ENCODE measurements at places on chromosomes 2 and 18.

- no peak for DNase-seq
Measured at GRCh38 chr18:36316246-36316645, 18.7 kb downstream of the FHOD3 start.

DNA sequence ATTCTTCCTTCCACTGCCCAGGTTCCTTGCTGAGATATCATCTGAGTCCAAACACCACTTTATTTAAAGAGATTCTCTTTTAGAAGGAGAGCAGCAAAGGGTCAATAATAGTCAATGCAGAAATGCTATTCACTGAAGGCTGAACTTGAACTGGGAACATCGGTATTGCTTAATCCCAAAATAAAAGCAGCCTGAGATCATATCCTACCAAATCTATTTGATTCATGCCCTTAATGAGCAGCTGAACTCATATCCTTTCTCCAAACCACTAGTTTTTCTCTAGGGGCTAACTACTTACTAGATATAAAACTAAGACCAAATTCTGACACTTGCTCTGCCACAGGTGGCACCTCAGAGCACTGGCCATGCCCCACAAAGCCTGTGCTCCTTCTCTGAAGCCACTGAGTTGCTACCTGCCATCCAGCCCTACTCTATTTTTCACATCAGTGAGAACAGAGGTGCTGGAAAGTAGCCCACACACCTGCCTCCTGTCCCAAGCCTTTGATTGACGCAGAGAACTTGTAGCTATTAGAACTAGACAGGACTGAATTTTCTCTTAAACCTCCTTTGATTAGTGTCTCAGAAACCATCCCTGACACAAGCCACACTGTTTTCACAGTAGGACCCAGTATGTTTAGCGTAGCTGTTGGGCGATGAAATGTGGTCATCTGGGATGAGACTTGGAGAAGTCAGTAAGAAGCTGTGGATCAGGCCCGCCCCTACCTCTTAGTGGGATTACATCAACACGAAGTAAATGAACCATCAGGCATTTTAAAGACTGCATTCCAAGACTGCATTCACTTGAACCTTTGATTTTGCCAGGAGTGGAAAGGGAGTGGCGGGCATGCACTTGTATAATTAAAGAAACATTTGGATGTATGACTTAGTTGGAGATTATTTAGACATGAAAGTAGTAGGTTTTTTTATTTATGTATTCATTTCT, 124.3 kb downstream of the RBMS1 start:
- DNase-seq: no peak

DNA sequence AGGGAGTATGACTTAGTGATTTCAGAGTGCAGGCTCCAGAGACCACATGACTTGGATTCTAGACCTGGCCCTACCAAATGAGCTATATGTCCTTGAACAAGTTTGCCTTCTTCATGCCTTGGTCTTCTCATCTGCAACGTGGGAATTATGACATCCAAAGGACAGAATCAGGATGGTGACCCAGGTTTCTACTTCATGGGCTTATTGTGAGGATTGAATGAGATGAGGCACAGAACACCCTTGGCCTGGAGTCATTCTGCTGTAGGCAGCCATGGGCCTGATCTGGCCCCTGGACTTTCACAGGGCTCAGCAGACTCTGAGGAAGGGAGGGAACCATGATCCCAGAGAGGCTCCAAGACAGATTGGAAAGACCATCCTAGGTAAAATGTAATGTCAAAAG, 85.6 kb upstream of the HAAO start:
- DNase-seq: no peak

DNA sequence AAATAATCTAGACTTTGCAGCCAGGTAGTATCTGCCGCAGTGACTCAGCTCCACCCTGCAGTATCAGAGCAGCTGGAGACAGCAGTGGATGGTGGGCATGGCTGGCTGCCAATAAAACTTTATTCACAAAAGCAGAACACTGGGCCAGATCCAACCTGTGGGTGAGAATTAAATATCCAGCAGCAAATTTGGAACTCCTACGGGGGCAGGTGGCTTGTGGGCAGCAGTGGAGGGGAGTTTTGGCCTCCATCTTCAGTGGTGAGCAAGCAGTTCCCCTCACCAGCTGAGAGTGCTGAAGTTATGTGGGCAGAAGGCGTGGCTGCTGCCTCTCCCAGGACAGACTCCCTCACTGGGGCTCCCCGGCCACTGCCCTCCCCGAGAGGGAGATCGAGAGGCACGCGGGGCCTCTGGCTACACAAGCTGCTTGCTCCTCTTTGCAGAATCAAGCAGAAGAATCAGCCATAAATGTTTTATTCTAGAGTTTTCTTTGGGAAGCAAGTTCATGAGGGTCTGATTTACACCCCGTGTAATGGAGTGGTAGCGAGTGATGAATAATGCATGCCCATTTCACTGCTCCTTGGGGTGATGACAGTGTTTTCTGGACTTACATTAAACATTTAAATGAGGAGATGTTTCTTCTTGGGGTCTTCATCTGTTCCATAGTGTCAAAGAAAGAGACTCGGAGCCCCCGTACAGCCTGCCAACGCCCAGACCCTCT, 204.3 kb downstream of the SEPTIN10 start:
- DNase-seq: no peak

- no peak for DNase-seq
Measured at GRCh38 chr2:198356157-198356556, 551.8 kb downstream of the PLCL1 start.

GRCh38 chr2:138207074-138207930, 243.0 kb downstream of the HNMT start:
- DNase-seq: no peak

GRCh38 chr2:128781166-128781565, 462.5 kb upstream of the HS6ST1 start:
- no peak for DNase-seq

GRCh38 chr2:96787411-96787810, 26.7 kb downstream of the CNNM4 start:
- DNase-seq: no peak

GRCh38 chr2:29050591-29050990, 23.7 kb downstream of the PCARE start:
- no peak for DNase-seq

DNA sequence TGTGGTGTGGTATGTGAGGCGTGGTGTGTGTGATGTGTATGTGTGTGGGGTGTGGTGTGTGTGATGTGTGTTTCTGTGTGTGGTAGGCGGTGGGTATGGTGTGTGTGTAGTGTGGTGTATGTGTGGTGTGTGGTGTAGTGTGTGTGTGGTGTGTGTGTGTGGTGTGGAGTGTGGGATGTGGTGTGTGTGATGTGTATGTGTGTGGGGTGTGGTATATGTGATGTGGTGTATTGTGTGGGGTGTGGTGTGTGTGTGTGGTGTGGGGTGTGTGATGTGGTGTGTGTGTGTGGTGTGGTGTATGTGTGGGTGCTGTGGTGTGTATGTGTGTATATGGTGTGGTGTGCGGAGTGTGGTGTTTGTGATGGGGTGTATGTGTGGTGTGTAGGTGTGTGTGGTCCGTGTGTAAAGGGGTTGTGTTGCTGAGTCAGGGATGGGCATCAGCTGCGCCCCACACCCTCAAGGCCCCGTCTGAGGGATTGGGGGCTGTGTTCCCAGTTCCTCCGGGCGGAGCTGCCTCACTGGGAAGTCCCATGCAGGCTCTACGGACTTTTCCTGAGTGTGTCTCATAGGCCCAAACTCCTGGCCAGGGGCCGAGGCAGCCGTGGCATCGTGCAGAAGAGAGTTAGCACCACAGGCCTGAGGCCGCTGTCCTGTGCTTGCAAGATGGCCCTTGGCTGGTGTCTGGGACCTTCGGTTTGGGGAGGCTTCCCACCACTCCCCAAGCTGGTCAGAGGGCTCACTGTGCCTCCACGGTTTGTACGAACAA, 18.2 kb upstream of the ARL4C start:
- no peak for DNase-seq

DNA sequence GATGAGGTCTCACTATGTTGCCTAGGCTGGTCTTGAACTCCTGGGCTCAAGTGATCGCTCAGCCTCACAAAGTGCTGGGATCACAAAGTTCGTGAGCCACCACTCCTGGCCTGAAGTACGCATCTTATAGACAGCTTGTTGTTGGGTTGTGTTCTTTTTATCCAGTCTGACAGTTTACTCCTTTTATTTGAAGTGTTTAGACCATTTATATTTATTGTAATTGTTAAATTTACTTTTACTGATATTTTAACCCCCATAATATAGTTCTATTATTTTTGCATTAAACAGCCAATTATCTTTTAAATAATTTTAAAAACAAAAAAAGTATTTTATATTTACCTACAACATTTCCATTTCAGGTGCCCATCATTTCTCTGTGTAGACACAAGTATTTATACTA, 303.0 kb upstream of the HDAC4 start:
- no peak for DNase-seq

DNA sequence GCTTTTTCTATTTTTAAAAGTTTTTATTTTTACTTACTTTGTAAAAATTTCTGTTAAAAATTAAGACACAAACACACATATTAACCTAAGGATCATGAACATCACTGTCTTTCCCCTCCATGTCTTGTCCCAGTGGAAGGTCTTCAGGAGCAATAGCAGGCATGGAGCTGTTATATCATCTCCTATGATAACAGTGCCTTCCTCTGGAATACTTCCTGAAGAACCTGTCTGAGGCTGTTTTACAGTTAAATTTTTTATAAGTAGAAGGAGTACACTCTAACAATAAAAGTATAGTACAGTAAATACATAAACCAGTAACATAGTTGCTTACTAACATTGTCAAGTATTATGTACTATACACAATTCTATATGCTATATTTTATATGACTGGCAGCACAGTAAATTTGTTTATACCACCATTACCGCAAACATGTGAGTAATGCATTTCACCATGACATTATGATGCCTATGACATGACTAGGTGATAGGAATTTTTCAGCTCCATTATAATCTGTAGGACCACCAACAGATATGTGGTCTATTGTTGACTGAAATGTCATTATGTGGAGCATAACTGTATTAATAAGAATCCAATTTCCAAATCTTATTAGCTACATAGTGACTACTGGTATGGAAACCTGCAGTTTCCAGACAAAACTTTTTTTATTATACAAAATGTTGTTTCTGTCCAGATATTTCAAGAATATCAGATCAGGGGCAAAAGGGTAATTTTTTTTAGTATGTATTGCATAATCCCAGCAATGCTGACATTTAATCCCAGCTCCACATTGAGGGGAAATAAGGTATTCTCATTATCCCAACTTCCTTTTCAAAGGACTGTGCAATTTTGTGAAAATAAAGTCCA, 337.2 kb upstream of the SLC39A10 start:
- DNase-seq: no peak

- DNase-seq: no peak
Measured at GRCh38 chr2:7338961-7339360, 421.7 kb downstream of the RNF144A start.

DNA sequence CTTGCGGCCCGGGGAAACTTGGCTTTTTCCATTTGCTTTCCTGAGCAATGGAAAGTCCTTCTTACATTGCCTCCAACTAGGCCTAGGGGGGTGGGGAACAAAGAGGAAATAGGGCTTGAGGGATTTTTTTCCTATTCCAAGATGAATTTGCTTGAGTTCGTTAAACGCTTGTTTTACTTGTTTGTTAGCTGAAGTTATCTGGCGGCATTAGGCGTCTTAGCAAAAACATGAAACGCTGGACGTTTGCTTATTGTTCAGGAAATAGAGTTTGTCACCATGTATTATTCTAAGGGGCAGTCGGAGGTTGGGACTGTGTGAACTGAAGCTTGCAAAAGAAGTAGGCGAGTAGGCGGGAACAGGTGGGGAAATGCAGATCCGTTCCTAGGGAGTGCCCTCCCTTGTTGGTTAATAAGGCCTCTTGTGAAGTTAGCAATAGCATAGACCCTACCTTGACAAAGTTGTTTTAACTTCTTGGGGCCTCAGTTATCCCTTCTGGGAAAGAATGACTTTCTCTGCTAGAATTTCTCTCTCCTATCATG, 1.9 kb downstream of the CABLES1 start:
- no peak for DNase-seq

- DNase-seq: no peak
Measured at GRCh38 chr2:99653433-99653832, 163.6 kb upstream of the REV1 start.

DNA sequence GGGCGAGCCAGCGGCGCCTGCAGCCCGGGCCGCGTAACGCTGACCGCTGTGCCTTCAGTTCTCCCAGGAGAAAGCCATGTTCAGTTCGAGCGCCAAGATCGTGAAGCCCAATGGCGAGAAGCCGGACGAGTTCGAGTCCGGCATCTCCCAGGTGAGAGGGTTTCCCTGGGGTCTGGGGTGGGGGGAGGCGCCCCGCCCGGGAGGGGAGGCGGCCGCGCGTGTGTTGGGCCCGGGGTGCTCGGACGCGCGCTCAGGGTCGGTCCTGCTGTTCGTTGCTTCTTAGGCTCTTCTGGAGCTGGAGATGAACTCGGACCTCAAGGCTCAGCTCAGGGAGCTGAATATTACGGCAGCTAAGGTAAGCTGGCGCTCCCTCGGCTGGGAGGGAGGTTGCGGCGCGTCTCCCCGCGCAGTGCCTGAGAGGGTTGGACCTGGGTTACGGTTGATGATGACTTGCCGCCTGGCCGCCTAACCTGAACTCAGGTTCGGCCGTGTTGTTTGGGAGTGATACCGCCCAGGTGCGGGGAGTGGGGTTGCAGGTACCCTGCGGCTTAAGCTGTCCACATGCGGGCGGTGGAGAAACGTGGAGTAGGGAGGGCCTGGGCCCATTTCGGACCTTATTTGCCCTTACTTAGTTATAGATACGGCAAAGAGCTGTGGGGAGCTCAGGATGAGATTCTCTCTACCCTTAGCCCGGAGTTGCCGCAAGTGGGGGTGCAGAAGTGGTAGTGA, 638 bp downstream of the RPS7 start:
- peak; percentile 24 for DNase-seq

DNA sequence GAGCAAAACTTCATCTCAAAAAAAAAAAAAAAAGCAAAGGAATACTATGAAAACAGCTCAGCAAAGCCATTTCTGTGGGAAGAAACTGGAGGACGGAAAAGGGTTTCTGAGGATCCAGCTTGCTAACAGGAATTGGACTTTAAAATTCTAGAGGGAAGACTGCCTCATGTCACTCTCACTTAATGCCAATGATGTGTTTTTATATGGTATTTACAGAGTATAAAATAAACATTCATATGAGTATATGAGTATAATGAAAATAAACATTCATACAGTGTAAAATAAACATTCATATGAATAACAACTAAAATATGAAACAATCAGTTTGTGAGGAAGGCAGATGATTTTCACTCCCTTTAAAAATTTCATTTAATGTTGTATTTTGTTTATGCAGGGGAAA, 43.9 kb downstream of the CHMP3 start:
- no peak for DNase-seq

DNA sequence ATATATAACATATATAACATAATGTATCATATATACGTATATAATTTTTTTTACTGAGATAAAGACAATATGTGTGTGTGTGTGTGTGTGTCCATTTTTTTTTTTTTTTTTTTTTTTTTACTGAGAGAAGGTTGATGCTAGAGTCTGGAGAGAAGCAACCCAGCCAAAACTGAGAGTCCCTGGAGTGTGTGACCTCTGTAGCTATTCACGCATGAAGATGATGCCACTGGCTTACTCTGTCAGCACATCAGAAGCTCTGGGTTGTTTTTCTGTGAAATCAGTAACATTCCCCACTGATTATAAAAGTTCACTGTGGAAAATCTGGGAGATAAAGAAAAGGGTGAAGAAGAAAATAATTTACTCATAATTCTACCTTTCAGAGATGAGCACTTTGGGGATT, 27.2 kb downstream of the CCDC195 start:
- DNase-seq: no peak

GRCh38 chr2:199459286-199460100, 1.8 kb upstream of the SATB2 start:
- peak; percentile 77 for DNase-seq

GRCh38 chr18:69934601-69935265, 12.9 kb downstream of the CD226 start:
- DNase-seq: no peak
